ENCODE measurements at places on chromosomes 16 and 17. TPM values are rescaled to one million over a fixed set of nuclear protein-coding genes. Genes with fewer than 3 reads are reported as not detected.

GRCh38 chr17:978103-979093, 1.2 kb downstream of the NXN start:
- DNase-seq, result no peak

DNA sequence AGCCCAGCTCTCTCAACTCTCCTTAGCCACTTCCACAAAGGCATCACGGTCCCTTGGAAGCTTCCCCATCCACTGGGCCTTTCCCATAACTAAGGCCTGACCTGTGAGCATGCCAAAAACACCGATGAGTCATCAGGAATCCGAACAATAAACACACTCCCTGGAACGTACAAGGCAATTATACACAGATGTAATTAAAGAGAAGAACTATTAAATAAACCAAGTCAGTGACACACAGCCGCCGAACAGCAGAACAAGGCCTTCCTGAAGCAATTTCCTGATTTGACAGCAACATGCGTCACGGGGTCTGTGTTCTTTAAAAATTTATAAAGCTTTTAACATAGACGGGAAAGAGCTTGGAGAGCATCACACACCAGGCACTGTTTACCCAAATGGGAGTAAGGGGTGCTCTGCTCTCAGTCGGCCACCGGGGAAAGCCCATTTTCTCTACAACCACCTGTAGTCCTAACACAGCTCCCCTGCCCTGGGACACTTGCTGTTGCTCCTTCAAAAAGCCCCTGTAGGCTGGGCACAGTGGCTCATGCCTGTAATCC, 29.4 kb downstream of the COG7 start:
- DNase-seq, result peak; percentile 41

DNA sequence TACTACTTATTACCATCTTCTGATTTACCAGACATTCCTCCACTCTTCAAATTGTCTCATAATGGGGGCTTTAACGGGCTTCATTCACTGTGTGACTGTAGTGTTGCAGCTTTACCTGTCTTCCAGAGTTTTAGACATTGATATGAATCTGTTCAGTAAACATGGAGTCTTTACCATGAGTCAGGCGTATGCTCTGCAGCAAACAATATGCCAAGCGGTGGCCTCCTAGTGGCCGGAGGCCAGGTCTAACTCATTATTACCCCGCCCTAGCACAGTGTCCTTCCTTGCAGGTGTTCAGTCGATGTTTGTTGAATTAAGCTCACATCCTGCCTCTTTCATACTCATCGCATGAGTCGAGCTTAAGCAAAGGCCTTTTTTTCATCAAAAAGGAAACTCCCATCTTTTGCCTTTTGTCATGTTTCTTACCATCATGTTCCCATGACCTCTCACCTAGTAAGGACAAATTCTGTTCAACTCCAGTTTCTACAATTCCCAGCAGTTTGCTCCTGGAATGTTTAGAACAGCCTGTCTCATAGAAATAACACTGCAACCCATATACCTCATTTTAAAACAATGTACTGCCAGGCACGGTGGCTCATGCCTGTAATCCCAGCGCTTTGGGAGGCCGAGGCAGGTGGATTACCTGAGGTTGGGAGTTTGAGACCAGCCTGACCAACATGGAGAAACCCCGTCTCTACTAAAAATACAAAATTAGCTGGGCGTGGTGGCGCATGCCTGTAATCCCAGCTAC, 39.4 kb downstream of the TUBD1 start:
- DNase-seq, result peak; percentile 94

DNA sequence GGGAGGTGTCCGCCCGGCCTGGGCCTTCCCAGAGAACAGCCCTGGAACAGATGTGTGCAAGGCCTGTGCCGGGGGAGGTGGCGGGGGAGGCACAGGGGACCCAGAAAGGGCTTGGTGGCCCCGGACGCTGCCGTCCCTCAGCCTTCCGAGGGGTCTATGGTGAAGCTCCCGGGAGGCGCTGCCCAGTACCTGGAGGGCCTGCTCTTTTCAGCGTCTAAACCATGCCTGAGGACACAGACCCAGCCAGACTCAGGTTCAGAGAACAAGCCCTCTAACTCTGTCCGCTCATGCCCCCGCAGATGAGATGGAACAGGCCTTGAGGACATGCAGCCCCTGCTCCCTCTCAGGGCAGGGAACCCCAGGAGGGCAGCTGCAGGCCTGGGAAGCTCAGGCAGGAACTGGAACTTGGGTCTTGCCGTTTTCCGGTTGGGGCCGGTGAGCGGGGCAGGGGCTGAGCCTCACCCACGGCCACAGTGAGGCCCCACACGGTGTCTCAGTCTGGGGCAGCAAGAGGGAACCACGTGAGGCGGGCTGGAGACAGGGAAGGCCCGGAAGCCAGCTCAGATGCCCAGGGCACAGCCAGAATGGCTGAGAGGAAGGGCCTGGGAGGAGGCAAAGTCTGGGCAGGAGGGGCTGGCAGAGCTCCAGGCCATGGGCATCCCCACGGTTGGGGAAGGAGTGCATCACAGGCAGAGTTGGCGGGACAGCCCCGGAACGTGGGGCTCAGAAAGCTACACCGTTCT, 12.5 kb downstream of the SLC16A3 start:
- DNase-seq, result no peak

DNA sequence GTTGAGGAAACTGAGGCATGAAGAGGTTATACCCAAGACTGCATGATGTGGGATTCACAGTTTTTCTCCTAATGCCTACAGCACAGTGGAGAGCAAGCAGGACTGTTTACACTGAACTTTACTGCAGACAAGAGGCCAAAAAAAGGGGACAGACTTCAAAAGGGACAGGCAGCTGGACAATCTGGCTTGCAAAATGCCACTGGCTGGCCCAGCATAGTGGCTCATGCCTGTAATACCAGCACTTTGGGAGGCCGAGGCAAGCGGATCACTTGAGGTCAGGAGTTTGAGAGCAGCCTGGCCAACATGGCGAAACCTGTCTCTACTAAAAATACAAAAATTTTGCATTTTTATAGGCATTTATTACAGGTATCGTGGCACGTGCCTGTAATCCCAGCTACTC, 2.0 kb upstream of the MGAT5B start:
- no peak for DNase-seq

- DNase-seq, result no peak
These were observed 151.8 kb downstream of the IRF8 start for GRCh38 chr16:86050591-86051367.

GRCh38 chr16:4514606-4515005, 24.0 kb downstream of the CDIP1 start:
- DNase-seq, result no peak

DNA sequence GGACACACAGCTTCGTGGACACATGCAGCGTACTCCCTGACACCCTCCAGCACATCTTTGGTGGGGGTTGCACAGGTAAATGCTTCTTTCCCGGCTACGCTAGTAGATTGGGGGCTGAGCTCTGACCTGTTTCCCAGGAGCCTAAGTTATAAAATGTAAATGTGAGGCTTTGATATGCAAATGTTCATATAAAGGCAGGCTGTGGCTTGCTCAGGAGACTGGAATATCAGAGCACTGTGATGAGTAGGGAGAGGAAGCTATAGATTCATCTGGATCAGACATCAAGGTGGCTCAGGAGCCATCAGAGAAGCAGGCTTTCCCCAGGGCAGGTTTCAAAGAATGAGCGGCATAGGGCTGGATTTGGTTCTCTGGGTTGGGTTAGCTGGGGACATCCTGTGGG, 3.4 kb upstream of the ETV4 start:
- peak; percentile 39 for DNase-seq

GRCh38 chr16:77986011-77986740, 36.2 kb upstream of the CLEC3A start:
- DNase-seq, result no peak

DNA sequence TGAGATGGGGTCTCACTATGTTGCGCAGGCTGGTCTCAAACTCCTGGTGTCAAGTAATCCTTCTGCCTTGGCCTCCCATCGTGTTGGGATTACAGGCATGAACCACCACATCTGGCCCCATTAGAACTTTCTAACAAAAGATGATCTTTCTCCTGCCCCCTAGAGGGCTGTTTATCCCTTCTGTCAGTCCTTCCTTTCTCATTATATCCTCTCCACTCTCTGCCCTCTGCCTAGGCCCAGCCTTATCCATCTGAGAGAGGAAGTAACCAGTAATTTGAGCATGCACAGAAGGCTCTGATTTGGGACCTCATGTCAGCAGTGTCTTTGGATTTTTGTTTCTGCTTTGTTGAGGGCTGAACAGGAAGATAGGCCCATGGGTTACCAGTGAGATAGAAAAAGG, 4.4 kb upstream of the DHX40 start:
- DNase-seq, result peak; percentile 76

GRCh38 chr16:49277766-49278566, 3.7 kb downstream of the CBLN1 start:
- DNase-seq, result peak; percentile 64

- DNase-seq, result peak; percentile 86
These were observed 7.9 kb upstream of the LLGL1 start for GRCh38 chr17:18217412-18218015.

- peak; percentile 55 for DNase-seq
These were observed 8.3 kb downstream of the ALKBH5 start for GRCh38 chr17:18191967-18192366.

DNA sequence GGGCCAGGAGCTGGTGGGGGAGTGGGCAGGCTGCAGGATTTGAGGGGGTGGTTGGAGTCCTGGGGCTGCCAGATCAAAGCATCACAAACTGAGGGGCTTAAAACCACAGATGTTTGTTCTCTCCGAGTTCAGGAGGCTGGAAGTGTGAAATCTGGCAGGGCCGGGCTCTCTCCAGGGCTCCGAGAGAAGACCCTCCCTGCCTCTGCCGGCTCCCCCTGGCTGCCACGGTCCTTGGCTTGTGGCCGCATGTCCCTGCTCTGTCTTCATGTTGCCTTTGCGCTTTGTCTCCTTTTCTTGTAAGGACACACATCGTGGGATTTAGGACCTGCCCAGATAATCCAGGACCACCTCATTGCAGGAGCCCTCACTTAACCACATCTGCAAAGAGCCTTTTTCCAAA, 139.8 kb upstream of the GSE1 start:
- peak; percentile 43 for DNase-seq

- DNase-seq, result no peak
These were observed 2114.6 kb downstream of the TP53TG3F start for GRCh38 chr16:35574011-35574410.

DNA sequence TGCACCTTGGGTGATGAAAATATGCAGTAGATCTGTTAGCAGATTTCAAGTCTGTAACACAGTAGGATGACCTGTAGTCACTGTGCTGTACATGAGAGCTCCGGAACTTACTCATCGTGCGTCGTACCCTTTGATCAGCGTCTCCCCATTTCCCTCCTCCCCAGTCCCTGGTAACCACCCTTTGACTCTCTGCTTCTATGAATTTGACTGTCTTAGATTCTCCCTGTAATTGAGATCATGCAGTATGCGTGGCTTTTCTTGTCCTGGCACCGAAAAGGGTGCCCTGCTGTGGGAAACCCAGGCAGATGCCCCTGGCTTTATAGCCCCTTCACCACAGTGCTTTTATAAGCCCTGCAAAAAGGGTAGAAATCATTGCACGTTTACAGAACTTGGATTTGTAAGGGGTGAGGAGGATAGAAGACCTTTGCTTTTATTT, 20.5 kb downstream of the CLEC16A start:
- DNase-seq, result no peak

DNA sequence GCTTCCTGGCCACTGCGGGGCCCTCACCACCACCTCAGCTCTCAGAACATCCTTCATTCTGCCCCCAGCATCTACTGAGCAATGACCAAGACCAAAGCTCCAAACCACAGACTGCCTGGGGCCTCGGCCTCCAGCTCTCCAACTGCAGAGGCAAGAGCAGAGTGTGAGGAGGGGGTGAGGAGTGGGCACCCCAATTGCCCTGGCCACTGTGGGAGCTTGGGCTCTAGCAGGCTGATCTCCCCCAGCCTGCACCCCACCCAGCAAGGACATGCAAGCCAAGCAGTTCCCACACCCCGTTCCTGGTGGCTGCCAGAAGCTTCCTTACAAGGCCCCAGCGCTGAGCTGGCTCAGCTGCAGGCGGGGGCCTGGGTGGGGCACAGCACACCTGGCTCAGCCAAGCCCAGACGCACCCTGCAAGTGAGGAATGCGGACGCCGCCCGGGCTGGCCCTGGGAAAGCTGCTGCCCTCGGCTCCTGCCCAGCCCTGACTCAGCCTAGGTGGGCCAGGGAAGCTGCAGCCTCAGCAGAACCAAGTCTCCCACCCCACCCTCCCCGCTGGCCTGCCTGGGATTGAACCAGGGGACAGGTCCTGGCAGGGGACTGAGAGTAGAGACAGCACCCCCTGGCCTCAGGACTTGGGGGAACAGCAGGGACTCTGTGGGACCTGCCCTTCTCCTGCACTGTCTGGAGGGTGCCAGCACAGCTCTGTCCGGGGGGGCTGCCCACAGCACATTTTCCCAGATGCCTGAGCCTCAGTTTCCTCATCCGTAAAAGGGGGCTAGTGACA, 29.7 kb upstream of the KRT17 start:
- peak; percentile 45 for DNase-seq

- DNase-seq, result no peak
These were observed 853.9 kb upstream of the EEF2KMT start for GRCh38 chr16:5951486-5951885.

- DNase-seq, result no peak
These were observed 82.6 kb downstream of the DYNLRB2 start for GRCh38 chr16:80623376-80623775.

- DNase-seq, result no peak
These were observed 23.4 kb upstream of the RBFOX3 start for GRCh38 chr17:79633993-79634813.

DNA sequence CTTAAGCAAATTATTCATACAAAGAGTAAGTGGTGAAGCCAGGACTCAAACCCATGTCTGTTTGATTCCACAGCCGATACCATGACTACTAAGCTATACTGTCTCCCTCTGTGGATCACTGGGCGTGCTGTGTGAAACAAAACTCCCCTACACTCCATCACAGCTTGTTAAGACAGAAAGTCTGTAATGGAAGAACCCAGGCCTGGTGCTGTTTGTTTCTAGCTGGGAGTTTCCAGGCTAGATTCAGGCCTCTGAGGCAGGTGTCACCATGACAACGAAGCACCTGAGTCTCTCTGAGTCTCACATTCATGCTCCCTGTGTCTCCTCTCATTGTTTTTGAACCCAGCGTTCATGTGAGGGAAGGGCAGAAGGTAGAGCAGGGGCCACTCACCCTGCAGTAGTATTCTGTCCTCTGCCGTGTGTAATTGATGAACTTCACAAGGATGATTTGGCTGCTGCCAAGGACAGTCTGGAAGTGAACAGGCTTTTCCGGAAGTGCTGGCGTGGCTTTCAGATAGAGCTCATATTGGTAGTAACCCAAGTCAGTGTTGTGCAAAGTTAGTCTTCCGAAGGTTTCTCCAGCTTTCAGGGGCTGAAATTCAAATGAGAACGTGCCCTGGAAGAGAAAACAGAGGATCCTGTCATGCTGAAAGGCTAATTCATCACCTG, 8.6 kb upstream of the VAC14 start:
- no peak for DNase-seq

PIK3R5 gene
- total RNA-seq, result 9.4 TPM

CES5A gene
- total RNA-seq, result not detected

NOL3 gene
- 0.27 TPM for total RNA-seq

CNTNAP1 gene
- 5.0 TPM for total RNA-seq

CA5A gene
- total RNA-seq, result not detected

FBXL16 gene
- total RNA-seq, result 12.6 TPM

TBC1D3 gene
- total RNA-seq, result not detected

All from GM23338 (cell line).